ENCODE measurements at places on chromosomes 1 and 21. TPM values are rescaled to one million over a fixed set of nuclear protein-coding genes. Genes with fewer than 3 reads are reported as not detected.

UBE2U gene
- not detected for total RNA-seq

MPL gene
- not detected for total RNA-seq

TFF2 gene
- total RNA-seq, result not detected

EFNA3 gene
- 5.8 TPM for total RNA-seq

AUNIP gene
- total RNA-seq, result 17.7 TPM

CHTOP gene
- 99.8 TPM for total RNA-seq

TNFRSF8 gene
- total RNA-seq, result not detected

LCE2A gene
- not detected for total RNA-seq

- H3K4me3 ChIP-seq, result peak overlapping the region; percentile 80
- DNase-seq, result no peak
- H3K27ac ChIP-seq, result no peak overlapping the region
- H3K4me1 ChIP-seq, result no peaks in the 10 kb centered on the region
- H3K27me3 ChIP-seq, result no peaks in the 10 kb centered on the region
Observed at GRCh38 chr1:25544819-25545218, 1.4 kb downstream of the LDLRAP1 start.

DNA sequence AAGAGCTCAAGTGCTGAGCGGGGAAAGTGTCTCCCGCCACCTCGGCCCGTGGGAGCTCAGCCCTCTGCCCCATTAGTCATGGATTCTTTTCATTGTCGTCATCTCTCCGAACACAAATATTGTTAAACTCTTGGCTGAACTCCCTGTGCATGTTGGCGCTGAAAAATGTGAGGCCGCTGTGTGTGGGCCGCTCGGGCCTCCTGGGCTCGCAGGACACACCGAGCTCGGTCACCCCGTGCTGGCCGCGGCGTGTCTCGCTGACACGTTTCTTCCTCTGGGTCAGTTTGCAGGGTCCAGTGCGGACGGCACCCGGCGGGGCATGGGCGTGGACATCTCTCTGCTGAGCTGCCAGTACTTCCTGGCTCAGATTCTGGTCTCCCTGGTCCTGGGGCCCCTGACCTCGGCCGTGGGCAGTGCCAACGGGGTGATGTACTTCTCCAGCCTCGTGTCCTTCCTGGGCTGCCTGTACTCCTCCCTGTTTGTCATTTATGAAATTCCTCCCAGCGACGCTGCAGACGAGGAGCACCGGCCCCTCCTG, 25.6 kb downstream of the SLC45A1 start:
- DNase-seq, result peak; percentile 70
- no peak overlapping the region for H3K4me3 ChIP-seq
- H3K4me1 ChIP-seq, result peaks cover 11% of the 10 kb centered on the region

- H3K4me3 ChIP-seq, result no peak overlapping the region
- H3K4me1 ChIP-seq, result no peaks in the 10 kb centered on the region
- no peak for DNase-seq
Observed at GRCh38 chr1:200901796-200902444, 7.2 kb downstream of the INAVA start.

GRCh38 chr1:115475252-115475651, 137.2 kb upstream of the NGF start:
- DNase-seq, result no peak
- H3K27ac ChIP-seq, result no peak overlapping the region
- no peaks in the 10 kb centered on the region for H3K36me3 ChIP-seq
- H3K4me3 ChIP-seq, result no peak overlapping the region

DNA sequence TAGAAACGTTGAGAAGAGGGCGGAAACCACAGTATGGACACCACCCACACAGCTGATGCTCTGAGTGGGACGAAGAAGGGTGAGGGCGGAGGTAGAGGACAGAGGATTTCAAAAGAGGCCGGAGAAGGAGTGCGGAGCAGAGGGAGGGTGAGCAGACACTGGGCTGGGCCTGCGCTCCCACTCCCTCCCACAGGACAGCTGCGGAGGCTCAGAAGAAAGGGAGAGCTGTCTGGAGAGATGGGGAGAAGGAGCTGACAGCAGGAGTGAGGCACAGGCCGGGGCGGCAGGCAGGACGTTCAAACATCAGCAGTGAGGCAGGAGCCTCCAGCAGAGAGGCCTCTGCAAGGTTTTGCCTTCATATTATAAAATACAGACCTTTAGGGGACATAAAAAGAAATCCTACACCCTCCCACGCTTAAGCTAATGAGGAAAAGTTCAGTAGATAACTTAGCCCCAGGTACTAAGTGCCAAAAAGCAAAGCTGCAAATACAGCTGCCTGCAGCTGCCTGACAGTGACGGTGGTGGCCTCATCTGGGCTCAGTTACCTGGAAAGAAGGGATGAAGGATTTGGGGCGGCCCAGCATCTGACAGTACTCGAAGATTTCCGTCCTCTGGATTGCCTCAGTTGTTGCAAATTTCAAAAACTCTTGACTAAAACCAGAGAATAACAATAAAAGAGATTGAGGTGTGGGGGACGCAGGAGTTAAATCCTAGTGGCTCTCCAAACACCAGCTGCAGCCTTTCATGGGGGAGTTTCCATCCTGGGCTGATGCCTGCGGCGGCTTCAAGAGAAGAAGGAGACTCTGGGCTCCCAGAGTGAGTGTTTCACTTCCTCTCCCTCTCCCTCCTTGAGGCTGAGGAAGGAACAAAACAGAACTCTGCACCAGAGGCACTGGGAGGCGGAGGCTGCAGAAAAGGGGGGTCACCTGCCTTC, 25.6 kb downstream of the SEC16B start:
- H3K4me1 ChIP-seq, result peaks cover 35% of the 10 kb centered on the region
- H3K27me3 ChIP-seq, result no peaks in the 10 kb centered on the region
- H3K4me3 ChIP-seq, result no peak overlapping the region
- no peak for DNase-seq

- DNase-seq, result peak; percentile 84
- H3K4me1 ChIP-seq, result no peaks in the 10 kb centered on the region
- H3K27ac ChIP-seq, result no peak overlapping the region
- H3K36me3 ChIP-seq, result no peaks in the 10 kb centered on the region
- no peak overlapping the region for H3K4me3 ChIP-seq
Observed at GRCh38 chr1:246497331-246497915, 9.7 kb downstream of the SMYD3 start.

DNA sequence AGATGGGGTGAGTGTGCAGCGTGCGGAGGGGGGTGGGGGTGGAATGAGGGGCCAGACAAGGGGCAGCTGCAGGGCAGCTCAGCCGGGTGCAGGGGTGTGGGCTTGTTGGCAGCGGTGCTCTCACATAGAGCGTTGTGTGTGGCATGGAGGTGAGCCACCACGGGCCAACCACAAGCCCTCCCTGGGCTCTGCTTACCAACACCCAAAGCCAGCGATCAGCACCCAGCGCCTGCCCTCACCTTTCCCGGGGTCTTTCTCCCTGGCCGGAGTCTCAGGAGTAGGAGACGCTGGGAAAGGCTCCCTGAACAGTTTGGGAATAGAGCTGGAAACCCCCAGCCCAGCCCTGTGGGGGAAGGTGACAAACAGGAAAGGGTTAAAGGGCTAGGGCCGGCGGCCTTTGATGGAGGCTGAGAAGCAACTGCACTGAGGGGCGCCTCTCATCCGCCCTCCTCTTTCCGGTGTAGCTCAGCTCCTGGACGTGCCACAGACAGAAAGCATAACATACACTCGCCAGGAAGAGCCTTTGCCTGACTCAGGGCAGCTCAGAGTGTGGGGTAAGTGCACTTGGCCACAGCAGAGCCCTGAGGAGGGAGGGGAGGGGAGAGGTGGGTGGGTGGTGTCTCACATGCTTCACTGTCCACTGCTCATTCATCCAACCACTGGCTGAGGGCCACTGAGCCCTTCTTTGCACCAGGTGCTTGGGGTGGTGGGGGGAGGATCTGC, 577 bp downstream of the IKBKE start:
- peak overlapping the region; percentile 47 for H3K4me3 ChIP-seq
- H3K27ac ChIP-seq, result peak overlapping the region; percentile 42
- peaks cover 33% of the 10 kb centered on the region for H3K4me1 ChIP-seq
- H3K36me3 ChIP-seq, result no peaks in the 10 kb centered on the region
- DNase-seq, result no peak
- H3K27me3 ChIP-seq, result no peaks in the 10 kb centered on the region

GRCh38 chr21:27047658-27048314, 80.9 kb upstream of the ADAMTS5 start:
- no peak overlapping the region for H3K27ac ChIP-seq
- peak; percentile 44 for DNase-seq
- no peaks in the 10 kb centered on the region for H3K4me1 ChIP-seq
- H3K36me3 ChIP-seq, result no peaks in the 10 kb centered on the region
- H3K27me3 ChIP-seq, result peaks cover 3% of the 10 kb centered on the region

DNA sequence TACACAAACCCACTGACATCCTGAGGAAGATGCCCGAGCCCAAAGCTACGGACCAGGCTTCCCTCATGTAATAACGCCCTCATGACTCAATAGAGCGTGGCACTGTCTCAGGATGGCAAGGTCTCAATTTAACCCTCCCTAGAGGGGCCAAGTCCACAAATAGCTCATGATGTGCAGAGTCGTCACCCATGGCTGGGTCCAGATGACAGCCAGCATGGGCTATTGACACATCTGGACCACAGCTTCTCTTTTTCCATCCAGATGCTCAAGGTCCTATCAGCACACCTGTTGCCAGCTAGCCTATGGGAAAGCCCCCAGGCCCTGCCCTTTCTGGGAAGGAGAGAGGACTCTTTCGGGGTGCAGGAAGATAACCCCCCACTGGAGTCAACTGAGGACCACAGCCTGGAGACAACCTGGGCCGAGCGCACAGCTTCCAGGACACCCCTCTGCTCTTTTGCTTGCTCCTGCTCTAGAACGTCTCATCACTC, 2.8 kb downstream of the LAPTM5 start:
- no peaks in the 10 kb centered on the region for H3K27me3 ChIP-seq
- no peak overlapping the region for H3K27ac ChIP-seq
- H3K4me3 ChIP-seq, result no peak overlapping the region
- H3K4me1 ChIP-seq, result no peaks in the 10 kb centered on the region

DNA sequence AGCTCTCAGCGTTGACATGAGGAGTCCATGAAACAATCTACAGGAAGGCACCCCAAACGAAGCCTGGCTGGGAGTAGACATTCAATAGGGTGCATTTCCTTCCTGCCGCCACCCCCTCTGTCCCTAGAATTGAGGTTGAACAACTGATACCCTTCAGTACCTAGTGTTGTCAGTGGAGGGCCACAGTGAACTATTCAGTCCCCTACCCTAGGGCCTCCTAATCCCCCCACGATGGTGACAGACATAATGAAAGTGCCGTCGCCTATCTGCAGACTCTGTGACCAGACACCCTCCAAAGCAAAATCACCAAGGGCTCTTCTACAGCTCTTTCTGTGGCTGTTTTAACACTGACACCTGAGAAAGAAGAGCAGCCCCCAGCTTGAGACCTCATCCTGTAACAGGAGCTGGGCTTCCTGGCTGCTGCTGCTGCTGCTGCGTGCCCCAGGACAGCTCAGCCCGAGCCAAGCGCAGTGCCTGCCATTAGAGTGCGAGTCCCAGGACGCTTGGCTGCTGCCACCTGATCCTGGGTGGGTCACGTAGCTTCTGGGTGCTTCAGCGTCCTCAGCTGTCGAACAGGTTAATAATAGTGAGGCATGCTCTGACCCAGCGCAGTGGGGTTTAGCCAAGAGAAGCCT, 183.0 kb downstream of the ZBTB18 start:
- H3K27ac ChIP-seq, result no peak overlapping the region
- H3K4me1 ChIP-seq, result peaks cover 25% of the 10 kb centered on the region
- DNase-seq, result no peak
- no peak overlapping the region for H3K4me3 ChIP-seq
- H3K36me3 ChIP-seq, result no peaks in the 10 kb centered on the region

- DNase-seq, result peak; percentile 77
- H3K36me3 ChIP-seq, result no peaks in the 10 kb centered on the region
- peaks cover 20% of the 10 kb centered on the region for H3K27me3 ChIP-seq
- H3K4me1 ChIP-seq, result peaks cover 7% of the 10 kb centered on the region
Observed at GRCh38 chr1:37073854-37074379, 39.6 kb upstream of the GRIK3 start.

Data from A673 (cell line).